ENCODE measurements at places on chromosomes 2 and 18.

DNA sequence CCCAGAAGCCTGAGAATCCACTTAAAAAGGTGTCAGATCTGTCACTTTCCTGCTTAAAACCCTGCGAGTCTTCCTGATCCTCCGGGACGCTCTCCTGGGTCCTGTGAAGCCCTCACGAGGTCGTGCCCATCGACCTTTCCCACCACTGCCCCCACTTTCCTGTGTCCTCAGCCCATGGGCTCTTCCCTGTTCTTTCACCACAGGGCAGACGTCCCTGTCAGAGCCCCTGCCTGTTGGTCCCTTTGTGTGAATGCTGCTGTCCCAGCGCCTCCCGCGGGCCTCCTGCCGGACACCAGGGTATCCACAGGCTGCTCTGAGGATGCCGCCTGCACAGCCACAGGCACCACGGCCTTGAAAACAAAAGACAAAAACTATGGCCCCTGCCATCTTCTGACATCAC lies 125.6 kb downstream of the TMEM18 start:
- no peak for DNase-seq

DNA sequence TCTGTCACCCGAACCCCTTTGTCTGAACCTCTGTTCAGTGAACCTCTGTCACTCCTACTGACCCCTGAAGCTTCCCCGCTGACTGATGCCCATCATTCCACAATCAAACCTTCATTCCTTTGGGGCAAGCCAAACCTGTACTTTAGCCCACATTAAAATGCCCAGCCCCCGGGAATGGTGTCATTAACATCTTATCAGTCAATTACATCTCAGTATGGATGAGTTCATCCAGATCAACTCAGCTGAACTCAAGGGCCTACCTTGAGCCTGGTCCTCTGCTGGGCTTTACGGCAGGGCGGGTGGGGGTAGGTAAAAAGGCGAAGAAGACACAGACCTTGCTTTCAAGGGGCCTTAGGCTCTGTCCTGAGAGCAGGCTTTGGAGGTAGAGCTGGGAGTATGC lies 154.4 kb upstream of the SMAD2 start:
- DNase-seq: no peak

DNA sequence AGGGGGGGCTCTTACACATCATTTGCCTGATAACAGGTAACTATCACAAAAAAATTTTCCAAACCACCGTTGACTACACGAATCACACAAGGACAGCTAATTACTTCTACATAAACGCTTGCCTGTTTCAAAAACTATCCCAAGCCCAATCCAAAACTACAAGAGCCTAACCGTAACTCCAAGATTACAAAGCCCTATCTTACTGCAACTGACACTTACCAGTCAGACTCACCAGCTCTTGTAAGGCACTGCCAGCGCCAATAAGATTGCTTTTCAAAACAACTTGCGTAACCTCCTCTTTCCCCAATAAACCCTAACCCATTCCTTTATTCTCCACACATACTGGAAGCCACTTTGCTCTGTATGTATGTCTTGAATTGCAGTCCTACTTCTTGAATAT lies 148.4 kb downstream of the NBAS start:
- no peak for DNase-seq

- no peak for DNase-seq
Observed at GRCh38 chr2:23624915-23625314, 239.9 kb downstream of the KLHL29 start.

GRCh38 chr2:842151-842803 lies 108.4 kb upstream of the SNTG2 start:
- no peak for DNase-seq

GRCh38 chr18:64474773-64475172 lies 325.9 kb upstream of the LINC00305 start:
- no peak for DNase-seq

GRCh38 chr2:236782938-236783337 lies 213.3 kb downstream of the ACKR3 start:
- DNase-seq: no peak

DNA sequence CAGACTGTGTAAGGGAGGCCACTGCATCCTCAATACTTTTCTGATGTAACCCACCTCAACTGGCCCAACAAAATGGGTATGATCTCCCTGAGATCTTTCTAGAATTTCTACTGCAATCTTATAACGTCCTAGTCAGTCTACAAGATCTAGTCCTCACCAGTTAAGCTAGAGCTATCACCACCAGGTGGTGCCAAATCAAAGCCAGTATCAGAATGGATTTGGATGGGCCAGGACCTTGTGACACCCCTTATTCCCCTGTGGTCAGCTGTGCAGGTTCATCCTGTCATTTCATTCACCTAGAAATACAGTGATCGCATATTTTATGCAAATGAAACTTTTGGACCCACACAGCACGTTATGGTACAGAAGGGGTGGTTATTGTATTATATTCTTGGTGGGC lies 90.3 kb downstream of the OLA1 start:
- DNase-seq: no peak

DNA sequence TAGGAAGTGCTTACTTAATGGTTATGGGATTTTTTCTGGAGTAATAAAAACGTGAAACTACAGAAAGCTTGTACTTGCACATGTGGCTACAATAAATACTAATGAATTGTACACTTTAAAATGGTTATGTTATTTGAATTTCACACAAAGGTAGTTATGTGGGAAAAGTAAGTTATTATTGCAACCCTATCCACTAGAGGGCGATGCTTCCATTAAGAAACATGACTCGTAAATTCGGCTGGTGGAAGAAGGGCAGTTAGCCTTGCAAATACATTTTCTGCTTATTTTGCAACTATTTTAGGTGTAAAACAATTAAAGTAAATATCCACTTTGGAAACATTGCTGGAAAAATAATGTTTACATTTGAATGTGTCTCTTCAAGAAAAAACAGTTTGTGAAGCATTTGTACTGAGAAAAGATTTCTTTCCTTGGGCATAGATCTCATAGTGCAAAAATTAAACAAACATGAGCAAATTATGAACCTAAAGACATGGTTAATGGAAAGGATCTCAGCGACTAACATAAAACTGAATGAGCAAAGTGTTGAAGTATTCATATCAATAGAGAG lies 68.1 kb upstream of the CSRNP3 start:
- DNase-seq: no peak

DNA sequence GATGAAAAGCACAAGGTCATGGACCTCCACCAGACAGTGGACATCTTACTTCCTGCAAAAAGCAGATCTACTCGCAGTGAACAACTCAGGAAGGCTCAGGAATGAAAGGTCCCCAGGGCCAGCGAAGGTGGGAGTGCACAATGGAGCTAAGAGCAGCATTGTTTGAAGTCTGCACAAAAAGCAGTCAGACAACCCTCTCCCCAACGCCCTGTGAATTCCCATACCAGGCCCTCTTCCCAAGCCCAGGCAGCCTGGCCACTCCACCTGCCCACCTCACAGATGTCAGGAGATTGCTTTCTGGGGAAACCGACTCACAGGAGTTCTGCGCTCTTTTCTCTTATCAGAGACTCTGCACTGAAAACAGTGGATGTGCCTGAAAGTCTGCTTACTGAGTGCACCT lies 34.8 kb downstream of the ST8SIA5 start:
- DNase-seq: no peak

GRCh38 chr18:1513519-1513918 lies 608.8 kb downstream of the ADCYAP1 start:
- no peak for DNase-seq

DNA sequence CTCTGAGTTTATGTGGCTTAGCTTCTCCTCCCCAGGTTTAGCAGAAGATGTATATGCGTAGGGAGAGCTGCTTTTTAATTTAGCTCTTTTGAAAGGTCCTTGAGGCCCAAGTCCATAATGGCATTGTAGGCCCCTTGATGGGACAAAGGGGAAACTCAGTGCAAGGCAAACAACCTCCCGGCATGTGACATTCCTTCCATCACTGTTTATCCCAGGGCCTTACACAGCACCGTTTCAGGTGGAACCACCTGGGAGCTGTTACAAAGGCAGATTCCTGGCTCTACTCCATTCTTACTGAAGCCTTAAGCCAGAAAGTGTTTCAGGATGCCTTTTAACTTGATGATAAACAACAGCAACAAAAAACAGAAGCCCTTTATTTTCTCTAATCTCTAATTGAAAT lies 555.4 kb downstream of the SLC4A3 start:
- no peak for DNase-seq

GRCh38 chr18:21115519-21116411 lies 4.2 kb upstream of the ROCK1 start:
- no peak for DNase-seq

GRCh38 chr2:72936660-72937355 lies 19.5 kb downstream of the EMX1 start:
- DNase-seq: no peak

DNA sequence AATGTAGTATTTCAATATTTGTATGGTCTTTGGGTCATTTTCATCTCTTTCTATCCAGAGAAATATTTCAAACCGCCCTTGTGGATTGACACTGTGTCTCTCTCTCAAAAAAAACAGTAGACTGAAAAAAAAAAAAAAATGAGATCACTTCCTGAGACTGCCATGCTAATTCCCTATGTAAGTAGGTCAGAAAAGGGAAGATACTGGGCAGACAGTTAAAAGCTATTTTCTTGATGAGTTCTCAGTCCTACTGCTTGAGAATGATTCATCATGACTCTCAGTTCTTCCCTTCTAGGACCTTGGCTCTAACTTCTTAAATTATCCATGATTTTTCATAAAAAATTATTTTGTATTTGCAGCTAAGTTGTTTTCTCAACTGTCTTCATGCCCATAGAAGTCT lies 672.3 kb upstream of the REG3G start:
- no peak for DNase-seq

DNA sequence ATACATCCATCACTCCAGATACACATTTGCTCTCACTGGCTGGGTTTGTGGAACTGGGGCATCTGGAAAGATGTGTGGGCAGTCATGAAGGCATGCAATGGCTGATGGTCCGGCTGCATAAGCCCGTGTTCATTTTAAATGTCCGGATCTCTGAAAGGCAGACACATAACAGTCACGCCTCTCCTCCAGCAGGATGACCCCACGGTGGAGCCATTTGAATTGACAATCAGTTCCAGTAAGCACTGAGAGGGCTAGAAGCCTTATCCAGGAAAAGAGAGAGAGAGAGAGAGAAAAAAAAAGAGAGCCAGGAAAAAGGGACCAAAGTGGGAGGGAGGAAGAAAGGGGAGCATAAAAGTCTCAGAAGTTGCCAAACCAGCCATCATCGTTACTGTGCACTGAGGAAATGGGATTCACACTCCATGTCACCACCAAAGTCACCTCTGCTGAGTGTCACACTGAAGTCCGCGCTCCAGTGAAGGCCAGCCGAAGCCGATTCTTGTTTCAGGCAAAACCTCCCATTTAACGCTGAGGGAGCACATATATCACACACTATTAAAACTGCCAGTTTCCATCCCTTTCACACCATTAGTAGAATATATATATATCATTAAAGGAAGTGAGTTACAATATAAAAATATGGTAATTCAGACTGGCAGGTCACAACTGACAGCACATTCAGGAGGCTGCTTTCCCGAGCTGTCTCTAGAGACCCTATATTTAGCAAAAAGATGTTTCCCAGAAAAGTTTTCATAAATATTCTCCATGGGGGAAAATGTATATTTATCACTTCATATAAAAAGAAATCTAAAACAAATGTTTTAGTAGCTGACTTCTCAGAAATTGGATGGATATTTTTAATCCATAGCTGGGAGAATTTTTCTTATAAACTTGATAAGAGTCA lies 142.0 kb downstream of the ACTR3 start:
- DNase-seq: no peak

- no peak for DNase-seq
Observed at GRCh38 chr2:14632133-14632936, at the start of gene LRATD1. LRATD1 (plus strand) TSS chr2:14632717; CDS start chr2:14633980, 1,263 bp downstream.

DNA sequence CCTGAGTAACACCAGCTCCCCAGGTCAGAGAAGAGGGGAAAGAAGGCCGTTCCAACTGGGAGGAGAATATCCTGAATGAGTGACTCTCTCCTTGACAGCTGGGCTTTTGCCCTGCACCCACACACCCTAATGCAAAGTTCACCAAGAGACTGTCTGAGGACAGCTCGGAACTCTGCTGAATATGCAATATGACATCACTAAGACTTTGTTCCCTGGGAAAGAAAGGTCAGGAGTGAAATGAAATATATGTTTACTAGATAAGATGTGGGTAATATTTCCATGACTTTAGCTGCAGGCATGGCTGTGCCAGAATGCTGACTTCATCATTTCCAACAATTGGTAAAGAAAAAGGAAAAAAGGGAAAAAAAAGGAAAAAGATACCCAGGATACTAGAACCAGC lies 488.2 kb upstream of the RAB6C start:
- no peak for DNase-seq

DNA sequence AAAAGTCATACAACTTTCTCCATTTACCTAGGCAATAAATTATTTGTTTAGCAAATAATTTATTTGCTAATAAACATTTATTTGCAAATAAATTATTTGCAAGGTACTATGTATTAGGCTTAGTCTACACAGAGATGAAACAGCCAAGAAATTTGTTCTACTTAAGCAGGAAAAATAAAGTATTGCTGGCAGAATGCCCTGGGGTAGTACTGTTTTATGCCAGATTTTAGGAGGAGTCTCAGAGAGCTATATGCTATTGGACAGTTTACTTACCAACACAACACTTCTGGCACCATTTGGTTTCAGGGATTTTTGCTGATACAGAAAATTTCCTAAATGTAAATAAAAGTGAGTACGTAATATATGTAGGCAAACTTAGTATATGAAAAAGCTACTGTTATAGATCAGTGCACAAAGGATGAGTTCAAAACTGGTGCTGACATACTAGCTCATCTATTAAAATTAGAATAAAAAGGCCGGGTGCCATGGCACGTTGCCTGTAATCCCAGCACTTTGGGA lies 23.2 kb upstream of the CDKL4 start:
- no peak for DNase-seq

GRCh38 chr2:158512323-158512722 lies 55.6 kb downstream of the PKP4 start:
- DNase-seq: no peak

- no peak for DNase-seq
Observed at GRCh38 chr2:108384662-108385393, 7.1 kb downstream of the SULT1C4 start.

GRCh38 chr2:211900000-211900399 lies 638.6 kb downstream of the ERBB4 start:
- DNase-seq: no peak

GRCh38 chr2:85628658-85629057 lies 12.7 kb downstream of the USP39 start:
- DNase-seq: no peak

GRCh38 chr2:196274387-196274809 lies 103.0 kb upstream of the STK17B start:
- peak; percentile 52 for DNase-seq

- DNase-seq: no peak
Observed at GRCh38 chr2:151862700-151863099, 34.5 kb upstream of the ARL5A start.

DNA sequence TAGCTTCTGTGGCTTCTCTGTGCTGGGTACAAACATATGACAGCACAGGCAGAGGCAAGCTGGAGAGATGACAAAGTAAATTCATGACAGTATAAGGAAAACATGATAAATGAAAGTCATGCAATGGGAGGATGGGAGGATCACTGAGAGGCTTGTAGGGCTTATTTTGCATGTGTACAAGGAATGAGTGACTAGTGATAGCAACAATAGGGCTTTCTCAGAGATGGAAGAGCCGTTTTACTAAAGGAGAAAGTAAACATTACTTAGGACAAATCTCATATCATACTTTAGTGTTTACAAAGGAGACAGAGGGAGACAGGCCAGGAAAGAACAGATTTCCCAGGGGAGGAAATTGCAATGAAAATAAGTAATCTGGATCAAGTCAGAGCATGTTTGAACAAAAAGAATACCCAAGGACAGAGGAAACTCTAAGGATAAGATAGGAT lies 82.5 kb upstream of the RBMS1 start:
- no peak for DNase-seq
